ENCODE measurements at places on chromosomes 1 and 21.

GRCh38 chr1:39898648-39899603, 2.8 kb downstream of the MYCL start:
- DNase-seq, result peak; percentile 83

DNA sequence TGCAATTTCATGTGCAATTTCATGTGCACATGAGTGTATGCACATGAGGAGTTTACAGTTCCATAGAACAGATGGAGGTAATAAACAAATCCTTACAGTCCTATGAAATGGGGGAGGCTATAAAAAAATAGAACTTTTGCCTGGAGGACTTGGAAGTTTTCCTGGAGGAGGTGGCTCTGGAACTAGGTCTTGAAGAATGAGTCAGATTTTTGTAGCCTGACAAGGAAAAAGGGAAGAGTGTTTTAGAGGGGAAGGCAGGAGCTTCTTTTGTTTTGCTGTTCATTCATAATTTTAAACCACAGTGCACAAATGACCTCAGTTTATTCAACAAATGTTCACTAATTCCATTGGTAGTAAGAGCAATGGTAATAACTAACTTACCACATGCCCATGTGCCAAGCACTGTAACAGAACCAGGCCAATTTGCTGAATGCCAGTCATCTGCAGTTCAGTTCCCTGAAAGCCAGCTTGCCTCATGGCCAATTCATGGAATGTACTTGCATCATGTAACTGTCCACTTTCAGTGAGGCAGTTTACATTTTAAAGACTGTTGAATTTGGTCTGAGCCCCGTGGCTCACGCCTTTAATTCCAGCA, 2.7 kb downstream of the DIO1 start:
- DNase-seq, result no peak

- peak; percentile 56 for DNase-seq
Measured at GRCh38 chr1:111769517-111770146, 13.9 kb downstream of the DDX20 start.

DNA sequence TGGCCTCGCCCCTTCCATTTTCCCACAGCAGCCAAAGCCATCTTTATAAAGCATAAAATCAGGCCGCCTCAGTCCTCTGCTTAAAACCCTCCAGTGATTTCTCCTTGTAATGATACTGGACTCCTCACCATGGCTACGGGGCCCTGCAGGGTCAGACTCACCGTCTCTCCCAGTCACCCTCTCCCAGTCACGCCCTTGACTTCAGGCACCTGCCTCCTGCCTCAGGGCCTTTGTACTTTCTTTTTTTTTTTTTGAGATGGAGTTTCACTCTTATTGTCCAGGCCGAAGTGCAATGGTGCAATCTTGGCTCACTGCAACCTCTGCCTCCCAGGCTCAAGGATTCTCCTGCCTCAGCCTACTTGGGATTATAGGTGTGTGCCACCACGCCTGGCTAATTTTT, 47.8 kb downstream of the PIK3CD start:
- no peak for DNase-seq

GRCh38 chr1:147821883-147822282, 61.5 kb upstream of the GJA5 start:
- no peak for DNase-seq

DNA sequence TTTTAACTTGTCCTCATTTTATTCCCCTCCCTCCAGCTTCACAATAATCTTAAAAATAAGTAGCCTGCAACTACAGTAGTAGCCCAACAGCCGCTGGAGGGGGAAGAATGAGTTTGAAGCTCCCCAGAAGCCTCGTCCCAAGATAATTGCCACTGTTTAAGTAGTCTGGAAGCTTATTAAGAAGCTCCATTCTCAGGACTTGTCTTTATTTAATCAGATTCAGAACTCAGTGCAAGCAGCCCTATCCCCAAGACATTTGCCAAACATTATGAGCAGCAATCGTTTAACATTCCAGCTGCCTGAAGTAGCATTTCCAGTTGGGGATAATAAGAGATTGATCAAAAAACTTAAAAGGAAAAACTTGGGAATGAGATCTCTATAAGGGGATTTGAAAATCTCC, 106.0 kb downstream of the URB2 start:
- DNase-seq, result no peak

DNA sequence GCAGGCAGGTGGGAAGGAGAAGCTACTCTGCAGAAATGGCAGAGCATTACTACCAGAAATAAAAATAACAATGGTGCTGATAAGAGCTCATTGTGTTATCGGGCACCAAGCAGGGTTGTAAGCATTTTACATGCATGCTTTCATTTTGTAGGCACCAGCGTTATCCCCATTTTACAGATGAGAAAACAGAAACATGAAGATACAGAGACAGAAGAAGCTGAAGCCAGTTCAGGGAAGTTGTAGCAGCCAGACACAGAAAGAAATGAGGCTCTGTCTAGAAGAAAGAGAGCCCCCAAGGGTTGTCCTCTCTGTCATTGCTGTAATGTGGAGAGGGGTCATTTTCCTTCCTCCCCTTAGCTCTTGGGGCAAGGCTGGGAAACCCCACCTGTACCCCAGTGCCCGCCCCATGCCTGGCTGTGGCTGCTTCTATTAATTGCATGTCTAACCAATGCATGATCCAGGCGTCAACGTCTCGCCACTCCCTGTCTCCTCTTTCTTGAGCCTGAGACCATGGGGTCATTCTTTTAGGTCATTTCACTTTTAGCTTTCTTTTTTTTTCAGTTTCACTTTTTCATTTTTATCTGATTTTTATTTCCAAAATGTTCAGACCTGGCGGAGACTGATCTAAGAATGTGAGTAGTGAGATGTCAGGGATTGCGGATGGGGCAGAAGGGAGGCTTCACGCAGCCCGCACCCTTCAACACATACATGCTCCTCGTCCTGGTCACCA, 6.8 kb downstream of the OLIG1 start:
- DNase-seq, result no peak

- DNase-seq, result peak; percentile 30
Measured at GRCh38 chr1:147641695-147642592, 28.4 kb downstream of the ACP6 start.

DNA sequence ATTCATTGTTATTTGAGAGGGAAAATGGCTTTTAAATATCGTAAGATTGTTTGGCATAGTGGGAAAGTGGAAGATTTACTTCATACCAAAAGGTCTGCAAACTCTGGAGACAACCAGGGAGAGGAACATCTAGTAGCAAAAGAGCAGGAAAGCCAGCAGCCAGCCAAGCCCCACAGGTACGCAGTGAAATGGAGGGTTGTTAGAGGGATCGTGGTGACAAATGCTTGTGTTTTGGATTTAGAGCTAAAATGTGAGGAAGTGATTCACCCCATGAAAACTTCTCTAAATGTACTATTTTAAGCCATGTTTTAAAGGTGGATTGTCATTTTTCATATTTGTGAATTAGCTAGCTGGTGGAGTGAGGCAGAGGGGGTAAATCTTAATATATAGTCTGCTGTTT, 69.3 kb downstream of the RPS6KC1 start:
- peak; percentile 19 for DNase-seq

- no peak for DNase-seq
Measured at GRCh38 chr1:216726435-216726834, 3.2 kb upstream of the ESRRG start.

DNA sequence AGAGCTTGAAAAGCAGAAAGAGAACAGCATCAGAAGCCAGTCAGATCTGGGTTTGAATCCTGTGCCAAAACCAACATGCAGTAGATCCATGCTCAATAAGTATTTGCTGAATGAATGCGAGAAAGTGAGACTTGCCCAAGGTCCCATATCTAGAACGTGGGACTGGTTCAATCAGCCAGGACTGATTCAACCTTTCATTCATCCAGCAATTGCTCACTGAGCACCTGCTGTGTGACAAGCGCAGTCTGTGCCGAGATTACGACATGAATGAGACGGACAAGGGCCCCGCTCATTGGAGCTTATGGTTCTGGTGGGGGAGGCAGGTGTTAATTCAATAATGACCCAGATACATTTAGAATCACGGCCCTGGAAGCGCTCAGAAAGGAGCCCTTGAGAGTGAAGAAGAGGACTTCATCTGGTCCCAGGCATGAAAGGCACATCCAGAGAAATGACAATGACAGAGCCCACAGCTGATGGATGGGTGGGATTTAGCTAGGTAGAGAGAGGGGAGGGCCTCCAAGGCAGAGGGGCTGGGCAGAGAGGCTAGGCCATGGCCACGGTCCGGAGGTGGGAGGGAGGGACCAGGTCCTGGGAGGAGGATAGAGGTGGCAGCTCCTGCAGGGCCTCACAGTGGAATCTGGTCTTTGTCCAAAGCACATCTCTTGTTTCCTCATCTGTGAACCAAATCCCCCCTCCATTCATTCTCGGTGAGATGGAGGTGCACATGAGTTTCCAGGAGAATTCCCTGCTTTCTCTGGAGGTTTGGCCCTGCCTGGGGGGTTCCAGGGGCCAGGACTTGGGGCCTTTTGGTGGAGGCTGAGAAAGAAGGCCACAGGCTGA, 4.2 kb upstream of the FAM131C start:
- no peak for DNase-seq

GRCh38 chr1:246689409-246690008, 34.7 kb upstream of the SCCPDH start:
- peak; percentile 68 for DNase-seq

All from head of caudate nucleus (tissue), 42 donors.